Activated T-helper 2 cell treated with anti-CD3 and anti-CD28 coated beads, Interferon-gamma antibody, Interleukin-2, Interleukin-4, amounts not matched to agents 10 μg/mL and 5 μg/mL and 100 μg/mL, durations not matched to agents 14 hours and 24 hours and 36 hours (primary cell): ENCODE measurements at places on chromosomes 1 and 21.

DNA sequence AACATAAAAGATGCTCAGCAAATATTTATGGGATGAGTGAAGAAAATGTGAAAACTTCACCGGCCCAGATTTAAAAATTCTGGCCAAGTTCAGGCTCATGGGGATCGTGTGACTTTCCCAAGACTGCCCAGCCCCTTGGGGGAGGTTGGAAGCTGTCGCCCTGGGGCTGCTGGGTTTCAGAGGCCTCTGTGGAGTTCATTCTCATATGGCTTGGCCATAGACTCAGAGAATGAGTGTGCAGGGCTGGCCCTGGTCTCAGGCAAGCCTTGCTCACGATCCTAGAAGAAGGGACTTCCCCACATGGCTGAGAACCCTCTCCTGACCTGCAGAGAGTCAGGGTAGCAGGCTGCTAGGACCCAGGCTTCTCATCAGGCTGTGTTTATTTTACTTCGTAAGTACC is 24.6 kb downstream of the PADI2 start:
- no peak for DNase-seq
- peaks cover under 1% of the 10 kb centered on the region for H3K27me3 ChIP-seq
- no peaks in the 10 kb centered on the region for H3K4me1 ChIP-seq
- H3K36me3 ChIP-seq: no peaks in the 10 kb centered on the region
- H3K27ac ChIP-seq: no peak overlapping the region
- no peak overlapping the region for H3K4me3 ChIP-seq

GRCh38 chr1:180264595-180264994 is 34.5 kb downstream of the LHX4 start:
- H3K36me3 ChIP-seq: no peaks in the 10 kb centered on the region
- H3K4me1 ChIP-seq: no peaks in the 10 kb centered on the region
- no peaks in the 10 kb centered on the region for H3K27me3 ChIP-seq
- H3K4me3 ChIP-seq: no peak overlapping the region
- no peak for DNase-seq

- no peaks in the 10 kb centered on the region for H3K27me3 ChIP-seq
- no peaks in the 10 kb centered on the region for H3K4me1 ChIP-seq
- no peak overlapping the region for H3K27ac ChIP-seq
- DNase-seq: no peak
These were observed 176.9 kb upstream of the VAMP3 start for GRCh38 chr1:7594002-7594713.

GRCh38 chr1:186440584-186440983 is 20.3 kb downstream of the PDC start:
- H3K36me3 ChIP-seq: no peaks in the 10 kb centered on the region
- peaks cover 4% of the 10 kb centered on the region for H3K27me3 ChIP-seq
- DNase-seq: no peak
- H3K4me1 ChIP-seq: peaks cover 18% of the 10 kb centered on the region
- no peak overlapping the region for H3K27ac ChIP-seq

DNA sequence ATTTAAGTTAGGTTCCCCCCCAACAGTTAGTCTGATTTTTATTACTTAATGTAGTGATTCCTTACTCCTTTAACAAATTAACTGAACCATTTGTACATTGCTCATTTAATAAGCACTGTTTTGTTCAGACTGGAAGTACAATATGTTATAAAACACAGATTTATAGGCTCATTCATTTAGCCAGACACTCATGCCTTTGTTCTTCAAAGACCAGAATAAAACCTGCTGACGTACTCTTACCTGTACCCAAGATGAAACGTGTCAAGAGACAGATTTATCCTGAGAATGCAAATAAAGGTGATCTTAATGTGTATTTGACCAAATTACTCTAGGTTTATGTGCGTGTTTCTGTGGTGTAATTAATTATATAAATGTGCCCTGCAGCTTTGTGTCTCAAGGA is 92.8 kb downstream of the INTS7 start:
- H3K27ac ChIP-seq: no peak overlapping the region
- no peak overlapping the region for H3K4me3 ChIP-seq
- H3K36me3 ChIP-seq: peaks cover 50% of the 10 kb centered on the region
- H3K27me3 ChIP-seq: no peaks in the 10 kb centered on the region
- peaks cover 25% of the 10 kb centered on the region for H3K4me1 ChIP-seq
- DNase-seq: no peak

GRCh38 chr21:44955798-44956175 is 16.0 kb downstream of the SLX9 start:
- no peaks in the 10 kb centered on the region for H3K27me3 ChIP-seq
- no peak overlapping the region for H3K27ac ChIP-seq
- DNase-seq: no peak
- peaks cover 1% of the 10 kb centered on the region for H3K4me1 ChIP-seq
